ENCODE measurements at places on chromosomes 16 and 17. TPM values are rescaled to one million over a fixed set of nuclear protein-coding genes. Genes with fewer than 3 reads are reported as not detected.

DNA sequence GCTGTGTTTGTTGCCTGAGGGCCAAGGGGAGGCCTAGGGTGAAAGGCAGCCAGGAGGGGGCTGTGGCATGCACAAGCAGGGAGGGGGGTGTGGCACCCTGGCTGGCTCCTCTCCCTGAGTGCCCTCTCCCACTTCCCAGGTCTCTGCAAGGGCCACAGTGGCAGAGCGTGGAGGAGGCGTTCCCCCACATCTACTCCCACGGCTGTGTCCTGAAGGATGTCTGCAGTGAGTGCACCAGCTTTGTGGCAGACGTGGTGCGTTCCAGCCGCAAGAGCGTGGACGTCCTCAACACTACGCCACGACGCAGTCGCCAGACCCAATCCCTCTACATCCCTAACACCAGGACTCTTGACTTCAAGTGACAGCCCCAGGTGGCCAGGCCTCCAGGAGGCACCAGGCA lies 3.5 kb upstream of the TCF25 start:
- peaks cover 11% of the 10 kb centered on the region for H3K36me3 ChIP-seq
- H3K27ac ChIP-seq = no peak overlapping the region
- DNase-seq = no peak

GRCh38 chr17:63714550-63715277 lies 14.8 kb upstream of the LIMD2 start:
- H3K36me3 ChIP-seq = peaks cover 29% of the 10 kb centered on the region
- no peak overlapping the region for H3K4me3 ChIP-seq
- peaks cover 9% of the 10 kb centered on the region for H3K4me1 ChIP-seq
- H3K27ac ChIP-seq = no peak overlapping the region
- no peak for DNase-seq
- H3K27me3 ChIP-seq = no peaks in the 10 kb centered on the region

DNA sequence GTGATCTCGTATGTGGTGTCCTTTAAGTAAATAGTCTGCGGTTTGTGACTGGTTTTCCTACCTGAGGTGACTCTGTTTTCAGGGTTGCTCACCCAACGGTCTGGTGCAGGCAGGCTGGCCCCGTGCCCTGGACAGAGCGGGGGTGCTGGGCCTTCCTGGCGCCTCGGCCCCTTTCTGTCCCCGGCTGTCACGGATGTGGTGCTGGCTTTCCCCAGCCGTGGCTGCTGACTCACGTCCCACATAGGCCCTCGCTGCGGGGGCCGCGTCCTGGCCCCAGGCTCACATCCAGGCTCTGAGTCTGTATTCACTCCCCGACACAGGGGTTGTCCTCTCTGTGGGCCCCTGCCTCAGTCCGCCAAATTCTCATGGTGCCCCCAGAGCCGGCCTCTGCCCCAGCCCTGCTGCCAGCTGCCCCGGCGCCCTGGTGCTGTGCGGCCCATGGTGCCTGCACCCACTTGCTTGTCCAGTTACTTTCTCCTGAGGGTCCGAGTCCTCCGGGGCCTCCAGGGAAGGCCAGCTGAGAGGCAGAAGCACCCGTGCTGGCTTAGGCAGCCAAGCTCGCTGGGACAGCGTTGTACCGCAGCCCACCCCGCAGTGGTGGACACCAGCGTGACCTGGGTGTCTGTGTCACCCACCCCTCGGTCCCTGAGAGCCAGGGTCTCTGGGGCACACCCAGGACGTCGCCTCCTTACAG lies 5.9 kb downstream of the CHMP6 start:
- peaks cover 15% of the 10 kb centered on the region for H3K4me1 ChIP-seq
- no peak for DNase-seq
- H3K27me3 ChIP-seq = peaks cover 10% of the 10 kb centered on the region
- peaks cover 15% of the 10 kb centered on the region for H3K36me3 ChIP-seq
- no peak overlapping the region for H3K27ac ChIP-seq

ADAMTS18 gene
- not detected for total RNA-seq

DNA sequence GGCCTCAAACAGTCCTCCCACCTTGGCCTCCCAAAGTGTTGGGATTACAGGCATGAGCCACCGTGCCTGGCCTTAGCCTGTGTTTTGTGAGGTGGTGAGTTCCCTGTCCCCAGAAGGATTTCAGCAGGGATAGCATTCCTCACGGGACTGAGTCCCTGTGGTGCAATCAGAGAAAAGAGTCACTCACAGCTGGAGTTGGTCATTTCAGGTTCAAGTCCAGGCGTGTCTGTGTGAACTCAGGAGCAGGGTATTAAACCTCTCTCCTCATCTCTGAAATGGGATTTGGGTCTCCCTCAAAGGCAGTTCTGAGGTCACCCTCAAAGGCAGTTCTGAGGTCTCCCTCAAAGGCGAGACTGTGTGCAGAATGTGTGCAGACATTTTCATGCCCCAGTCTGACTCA lies 28.6 kb downstream of the NPTX1 start:
- H3K4me1 ChIP-seq = peaks cover 2% of the 10 kb centered on the region
- no peak overlapping the region for H3K27ac ChIP-seq
- H3K4me3 ChIP-seq = no peak overlapping the region
- H3K36me3 ChIP-seq = no peaks in the 10 kb centered on the region
- DNase-seq = no peak

GRCh38 chr17:76948726-76949342 lies 80.6 kb downstream of the MGAT5B start:
- no peaks in the 10 kb centered on the region for H3K4me1 ChIP-seq
- H3K36me3 ChIP-seq = no peaks in the 10 kb centered on the region
- no peak overlapping the region for H3K4me3 ChIP-seq
- H3K27me3 ChIP-seq = no peaks in the 10 kb centered on the region

ITGB3 gene
- total RNA-seq = 0.29 TPM

All from activated CD8-positive, alpha-beta T cell treated with anti-CD3 and anti-CD28 coated beads, Interleukin-2, amount 10 ng/mL, durations not matched to agents 7 days and 5 days (primary cell).